WTC11 (cell line): ENCODE measurements at places on chromosomes 5 and 9.

- no peak for DNase-seq
Observed at GRCh38 chr9:87810679-87811178, 71.9 kb upstream of the SPATA31E1 start.

- no peak for DNase-seq
Observed at GRCh38 chr5:52853650-52854049, 65.9 kb downstream of the ITGA1 start.

DNA sequence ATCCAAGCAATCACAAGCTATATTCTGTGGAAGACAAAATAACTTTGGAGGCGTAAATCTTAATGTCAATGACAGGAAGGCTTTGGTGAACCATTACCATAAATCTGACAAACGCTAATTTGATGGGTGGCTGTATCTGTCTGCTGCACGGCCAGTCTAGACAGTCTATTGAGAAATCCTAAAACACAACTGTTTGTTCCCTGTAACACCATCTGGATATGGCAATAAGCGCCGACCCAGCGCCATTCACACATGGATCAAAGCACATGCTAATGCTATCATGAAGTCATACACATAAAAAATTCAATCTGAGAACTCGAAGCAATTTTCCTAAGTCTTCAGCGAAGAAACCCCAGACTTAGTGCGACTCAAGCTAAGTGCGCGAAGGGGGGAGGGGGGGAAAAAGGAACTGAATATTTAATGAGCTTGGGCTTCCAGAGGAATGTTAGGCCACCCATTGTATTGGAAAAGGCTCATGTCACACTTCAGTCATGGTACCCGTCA, 95.1 kb downstream of the ARL15 start:
- no peak for DNase-seq

DNA sequence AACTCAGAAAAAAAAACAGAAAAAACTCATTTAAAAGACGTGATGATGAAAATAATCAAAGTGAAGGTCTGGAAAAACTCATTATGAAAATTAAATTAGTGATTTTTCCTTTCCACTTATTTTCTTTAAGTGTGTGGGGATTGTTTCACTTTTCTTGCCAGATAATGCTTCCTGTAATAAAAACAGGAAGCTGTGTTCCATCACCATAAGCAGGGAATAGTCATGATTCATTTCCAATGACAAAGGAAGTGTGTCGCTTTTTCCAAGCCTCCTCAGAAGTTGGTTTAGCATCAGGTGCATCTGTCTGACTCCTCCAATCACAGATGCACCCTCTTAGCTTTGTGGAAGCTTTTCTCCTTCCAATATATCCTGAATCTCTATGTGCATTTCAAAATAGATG, 2068.7 kb downstream of the MAT2B start:
- no peak for DNase-seq

DNA sequence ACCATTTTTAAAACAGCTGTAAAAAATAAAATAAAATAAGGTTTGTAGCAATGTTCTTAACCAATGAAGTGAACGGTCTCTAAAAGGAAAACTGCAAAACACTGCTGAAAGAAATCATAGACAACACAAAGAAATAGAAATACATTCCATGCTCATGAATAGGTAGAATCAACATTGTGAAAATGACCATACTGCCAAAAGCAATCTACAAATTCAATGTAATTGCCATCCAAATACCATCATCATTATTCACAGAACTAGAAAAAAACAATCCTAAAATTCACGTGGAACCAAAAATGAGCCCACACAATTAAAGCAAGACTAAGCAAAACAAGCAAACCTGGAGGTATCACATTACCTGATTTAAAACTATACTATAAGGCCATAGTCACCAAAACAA, 67.6 kb upstream of the RGMB start:
- DNase-seq: no peak

DNA sequence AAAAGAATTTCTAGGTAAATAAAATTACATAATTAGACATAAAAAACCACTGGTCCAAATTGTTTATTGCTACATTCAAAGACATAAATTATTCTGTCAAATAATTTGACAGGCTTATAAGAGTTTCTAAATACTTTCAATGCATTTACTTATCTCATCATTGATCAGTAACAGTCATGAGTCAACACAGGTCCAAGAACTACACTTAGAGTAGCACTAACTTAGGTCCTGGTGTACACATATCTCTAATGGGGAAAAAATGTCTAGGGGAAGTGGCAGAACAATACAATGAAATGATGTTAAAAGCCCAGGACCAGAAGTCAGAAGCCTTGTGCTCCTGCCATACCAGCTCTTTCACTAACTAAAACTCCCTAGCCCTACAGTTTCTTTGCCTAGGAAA, 96.5 kb upstream of the SLCO6A1 start:
- no peak for DNase-seq
